ENCODE measurements at places on chromosomes 7 and 10.

DNA sequence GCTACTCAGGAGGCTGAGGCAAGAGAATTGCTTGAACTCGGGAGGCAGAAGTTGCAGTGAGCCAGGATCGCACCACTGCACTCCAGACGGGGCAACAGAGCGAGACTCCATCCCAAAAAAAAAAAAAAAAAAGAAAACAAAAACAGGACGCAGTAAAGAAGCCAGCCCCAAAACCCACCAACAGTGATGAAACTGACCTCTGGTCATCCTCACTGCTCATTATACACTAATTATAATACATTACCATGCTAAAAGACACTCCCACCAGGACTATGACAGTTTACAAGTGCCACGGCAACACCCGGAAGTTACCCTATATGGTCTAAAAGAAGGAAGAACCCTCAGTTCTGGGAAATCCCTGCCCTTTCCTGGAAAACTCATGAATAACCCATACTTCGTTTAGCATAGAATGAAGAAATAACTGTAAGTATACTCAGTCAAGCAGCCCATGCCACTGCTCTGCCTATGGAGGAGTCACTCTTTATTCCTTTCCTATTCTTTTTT is 40.0 kb upstream of the EIF4H start:
- DNase-seq = peak; percentile 32

DNA sequence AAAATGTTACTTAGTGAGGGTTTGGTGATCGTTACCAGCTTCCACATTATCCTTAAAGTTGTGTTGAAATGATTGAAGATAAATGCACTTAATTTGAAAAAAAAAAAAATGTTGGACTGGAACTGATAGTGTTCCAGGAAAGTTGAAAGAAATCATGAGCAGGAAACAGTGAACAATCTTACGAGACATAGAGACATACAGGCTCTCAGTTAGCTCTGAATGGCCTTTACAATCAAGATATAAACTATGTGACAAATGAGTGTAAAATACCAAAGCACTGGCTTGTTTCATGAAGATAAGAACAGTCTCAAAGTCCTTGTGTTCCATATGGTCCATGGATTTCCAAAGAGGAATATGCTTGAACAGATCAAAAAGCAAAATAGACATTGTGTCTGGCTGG is 430.1 kb upstream of the ETV1 start:
- DNase-seq = peak; percentile 9

GRCh38 chr7:123348690-123349089 is 148.9 kb upstream of the SLC13A1 start:
- DNase-seq = no peak

DNA sequence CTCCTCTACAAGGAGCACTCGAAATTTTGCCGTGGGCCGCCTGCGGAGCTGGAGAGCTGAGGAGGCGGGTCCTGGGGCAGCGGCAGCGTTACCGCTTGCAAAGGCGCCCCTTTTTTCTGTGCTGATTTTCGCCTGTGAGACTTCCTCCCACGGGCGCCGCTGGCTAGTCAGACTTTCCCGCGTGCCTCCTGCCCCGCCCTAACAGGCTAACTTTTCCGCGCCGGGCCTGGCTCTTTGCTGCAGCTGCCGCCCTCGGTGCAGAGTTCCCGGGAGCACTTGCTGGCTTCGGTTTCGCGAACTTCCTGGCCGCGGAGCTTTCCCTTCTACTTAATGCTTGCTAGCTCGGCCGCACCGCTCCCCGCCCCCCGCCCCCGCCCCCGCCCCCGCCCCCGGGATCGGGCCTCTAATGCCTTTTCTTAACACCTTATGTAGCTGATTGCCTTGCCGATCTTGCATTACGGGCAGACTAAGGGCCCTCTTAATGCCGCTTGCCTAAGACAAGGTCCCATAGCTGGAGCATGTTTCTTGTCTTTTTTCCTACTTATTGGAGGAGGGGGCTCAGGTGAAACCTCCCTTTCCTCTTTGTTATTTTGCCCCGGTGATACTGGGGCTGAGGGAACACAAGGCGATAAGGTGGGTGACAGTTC is 37.9 kb upstream of the RASGEF1A start:
- peak; percentile 42 for DNase-seq

- no peak for DNase-seq
Observed at GRCh38 chr7:7772397-7772821, 54.0 kb upstream of the RPA3 start.

DNA sequence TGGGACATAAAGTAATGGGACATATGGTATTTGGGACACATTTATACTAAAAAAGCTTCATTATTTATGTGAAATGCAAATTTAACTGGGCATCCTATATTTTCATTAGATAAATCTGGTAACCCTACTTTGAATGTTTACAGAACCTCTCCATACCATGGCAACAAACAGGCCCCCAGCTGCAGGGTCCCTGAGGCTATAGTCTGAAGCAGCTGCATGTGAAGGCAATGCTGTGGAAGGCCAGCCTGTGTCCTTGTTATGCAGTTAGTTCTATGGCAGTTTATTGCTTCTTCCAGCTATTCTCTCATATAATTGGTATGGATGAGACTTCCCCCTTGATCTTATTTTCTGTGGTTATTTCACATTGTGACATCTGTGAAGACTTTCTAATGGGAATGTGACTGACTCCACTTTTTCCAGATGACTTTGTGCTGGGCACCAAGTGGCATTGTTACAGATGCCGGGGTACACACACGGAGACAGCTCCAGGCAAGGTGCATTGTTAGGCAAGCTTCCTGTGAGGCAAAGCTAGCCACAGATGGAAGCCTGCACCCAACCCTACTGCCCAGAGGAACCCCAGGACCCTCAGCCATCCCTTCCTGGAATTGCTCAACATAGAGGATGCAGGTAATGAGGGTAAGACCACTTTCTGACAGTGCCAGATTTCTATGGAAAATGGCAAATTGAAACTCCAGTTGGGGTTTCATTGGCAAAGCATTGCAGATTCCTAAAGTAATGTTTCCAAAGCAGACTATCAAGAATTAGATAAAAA is 49.5 kb upstream of the ADAM12 start:
- no peak for DNase-seq

DNA sequence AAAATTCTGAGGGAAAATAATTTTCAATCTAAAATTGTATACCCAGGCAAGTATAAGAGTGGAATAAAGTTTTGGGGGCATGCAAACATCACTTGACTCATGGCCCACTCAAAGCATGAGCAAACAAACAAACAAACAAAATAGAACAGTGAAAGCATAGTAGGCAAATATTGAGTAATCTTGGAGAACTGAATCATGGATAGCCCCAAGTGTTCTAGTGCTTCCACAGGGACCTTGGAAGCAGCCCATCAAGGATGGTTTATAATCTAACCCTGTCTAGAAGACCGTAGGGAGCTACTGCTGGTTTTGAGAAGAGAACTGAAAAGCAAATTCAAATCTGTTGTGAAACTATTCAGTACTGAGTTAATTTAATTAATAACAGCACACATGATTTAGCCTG is 22.1 kb downstream of the POLR3A start:
- no peak for DNase-seq

DNA sequence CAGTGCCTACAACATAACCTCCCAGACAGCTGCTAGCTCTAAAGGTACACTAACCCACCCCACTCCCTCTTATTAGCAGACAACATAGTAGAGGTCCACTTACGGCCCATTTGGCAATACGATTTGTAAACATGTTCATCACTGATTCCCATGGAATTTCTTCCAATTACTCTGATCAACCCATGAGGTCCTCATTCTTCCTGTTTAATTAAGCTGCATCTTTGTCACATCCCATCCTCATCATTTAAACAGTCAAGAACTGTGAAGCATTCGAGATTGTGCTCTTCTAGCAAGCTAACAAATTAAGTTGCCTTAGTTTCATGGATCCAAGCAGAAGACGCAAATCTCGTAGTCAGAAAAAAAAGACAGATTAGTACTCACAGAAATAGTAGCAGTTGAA is 622.2 kb upstream of the VSTM2A start:
- no peak for DNase-seq

DNA sequence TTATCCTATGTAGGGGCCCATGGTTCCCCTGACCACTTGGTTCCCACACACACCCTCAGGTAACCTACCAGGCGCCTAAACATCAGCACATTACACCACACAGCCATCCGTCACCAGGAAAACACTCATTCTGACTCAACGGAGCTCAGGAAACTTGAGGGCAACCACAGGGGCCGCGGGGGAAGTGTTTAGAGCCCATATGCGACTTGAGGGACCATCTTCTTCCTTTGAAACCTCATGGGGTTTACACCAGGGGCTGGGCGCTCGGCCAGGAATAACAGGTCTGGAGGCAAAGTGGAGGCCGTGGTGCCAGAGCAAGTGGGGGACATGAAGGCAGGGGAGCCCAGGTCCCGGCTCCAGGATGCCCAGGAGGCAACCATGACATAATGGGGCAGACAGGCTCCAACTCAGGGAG is 1.5 kb downstream of the STX1A start:
- DNase-seq = peak; percentile 67

DNA sequence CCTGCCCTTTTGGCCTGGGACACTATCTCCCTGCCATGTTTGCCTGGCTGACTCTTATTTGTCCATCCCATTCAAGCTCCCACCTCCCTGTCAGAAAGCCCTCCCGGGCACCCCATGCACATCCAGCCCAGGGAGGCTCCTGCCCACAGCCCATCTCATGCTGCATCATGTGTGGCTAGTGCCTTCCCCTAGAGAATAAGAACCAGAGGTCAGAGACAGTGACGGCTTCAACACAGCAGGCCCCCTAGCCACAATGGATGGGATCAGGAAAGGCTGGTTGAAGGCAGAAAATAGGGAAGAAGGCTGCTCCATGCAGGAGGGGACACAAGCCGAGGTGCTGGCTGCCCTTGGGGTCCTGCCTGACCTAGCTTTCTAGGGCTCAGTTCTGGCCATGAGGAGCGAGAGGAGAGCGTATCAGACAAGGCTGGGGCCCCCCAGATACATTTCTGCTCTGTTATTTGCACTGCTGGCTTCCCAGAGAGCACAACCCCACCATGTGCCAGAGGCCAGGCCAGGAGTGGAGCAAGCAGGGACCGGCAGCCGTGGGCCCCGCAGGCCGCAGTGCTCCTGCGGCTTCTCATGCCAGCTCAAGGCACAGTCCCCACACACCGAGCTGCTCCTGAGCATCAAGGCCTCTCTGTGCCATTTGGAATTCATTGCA is 161.1 kb upstream of the ZMIZ1 start:
- DNase-seq = no peak

DNA sequence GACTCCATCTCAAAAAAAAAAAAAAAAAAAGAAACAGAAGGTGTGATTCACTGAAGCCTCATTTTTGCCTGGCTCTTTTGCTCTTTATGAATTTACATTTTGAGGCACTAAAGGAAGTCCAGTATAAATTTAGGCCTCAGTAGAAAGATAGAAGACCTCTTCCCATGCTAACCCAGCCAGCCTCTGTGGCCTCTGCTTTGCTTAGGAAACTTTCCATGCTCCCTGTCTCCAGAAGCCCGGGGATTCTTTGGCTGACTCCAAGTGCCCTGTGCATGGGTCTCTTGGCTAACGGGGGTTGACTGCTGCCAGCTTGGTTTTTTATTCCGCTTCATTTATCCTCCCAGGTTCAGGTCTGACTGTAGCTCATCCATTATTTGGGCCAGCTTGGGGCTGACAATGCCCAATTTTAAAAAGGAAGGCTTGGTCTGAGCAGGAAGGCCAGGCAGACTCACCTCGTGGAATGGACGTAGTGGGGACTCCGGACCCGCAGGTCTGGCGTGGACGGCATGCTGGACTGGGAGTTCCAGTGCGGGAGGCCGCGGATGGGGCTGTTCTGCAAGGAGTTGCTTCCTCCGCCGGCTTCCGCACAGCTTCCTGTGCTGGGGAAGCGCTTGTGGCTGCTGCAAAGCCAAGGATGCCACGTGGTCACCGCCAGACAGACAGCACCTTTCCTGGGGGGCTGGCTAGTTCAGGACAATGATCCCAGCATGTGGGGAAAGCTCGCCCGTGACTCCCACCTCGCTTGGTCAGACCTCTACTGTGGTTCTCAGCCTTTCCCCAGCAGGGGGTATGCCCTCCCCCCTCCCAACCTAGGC is 72.3 kb downstream of the PRPF18 start:
- no peak for DNase-seq

- DNase-seq = peak; percentile 25
Observed at GRCh38 chr10:117005026-117005526, at the start of gene SHTN1. Gene SHTN1 (minus strand): TSS chr10:117005187. CDS start chr10:117005079, 108 bp downstream.

GRCh38 chr10:81136261-81136660 is 598.6 kb downstream of the SH2D4B start:
- no peak for DNase-seq

DNA sequence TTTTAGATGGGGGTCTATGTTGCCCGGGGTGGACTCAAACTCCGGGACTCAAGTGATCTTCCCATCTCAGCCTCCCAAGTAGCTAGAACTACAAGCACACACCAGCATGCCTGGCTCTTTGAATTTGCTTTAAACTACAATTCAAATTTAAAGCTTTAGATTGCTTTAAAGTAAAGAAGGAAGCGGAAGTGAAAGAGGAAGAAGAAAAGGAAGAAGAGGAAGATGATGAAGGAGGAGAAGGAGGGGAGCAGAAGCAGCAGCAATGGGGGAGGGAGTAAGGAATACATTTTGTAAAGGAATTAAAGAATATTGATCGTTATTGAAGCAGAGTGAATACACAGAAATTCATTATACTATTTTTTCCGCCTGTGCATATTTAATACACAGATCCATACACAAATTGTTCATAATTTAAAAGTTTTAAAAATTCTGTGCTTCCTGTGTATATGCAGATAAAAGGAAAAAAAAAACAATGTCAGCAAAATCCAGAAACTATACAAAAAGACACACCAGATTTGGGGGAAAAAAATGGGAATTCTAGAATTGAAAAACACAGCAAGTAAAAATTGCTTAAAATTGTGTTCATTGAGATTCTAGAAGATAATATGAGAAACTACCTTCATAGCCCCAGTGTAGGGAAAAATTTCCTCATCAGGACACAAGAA is 60.8 kb upstream of the KCNMA1 start:
- no peak for DNase-seq

- DNase-seq = no peak
Observed at GRCh38 chr7:79051915-79052314, 401.6 kb downstream of the MAGI2 start.
